ENCODE measurements at places on chromosomes 1 and 21.

DNA sequence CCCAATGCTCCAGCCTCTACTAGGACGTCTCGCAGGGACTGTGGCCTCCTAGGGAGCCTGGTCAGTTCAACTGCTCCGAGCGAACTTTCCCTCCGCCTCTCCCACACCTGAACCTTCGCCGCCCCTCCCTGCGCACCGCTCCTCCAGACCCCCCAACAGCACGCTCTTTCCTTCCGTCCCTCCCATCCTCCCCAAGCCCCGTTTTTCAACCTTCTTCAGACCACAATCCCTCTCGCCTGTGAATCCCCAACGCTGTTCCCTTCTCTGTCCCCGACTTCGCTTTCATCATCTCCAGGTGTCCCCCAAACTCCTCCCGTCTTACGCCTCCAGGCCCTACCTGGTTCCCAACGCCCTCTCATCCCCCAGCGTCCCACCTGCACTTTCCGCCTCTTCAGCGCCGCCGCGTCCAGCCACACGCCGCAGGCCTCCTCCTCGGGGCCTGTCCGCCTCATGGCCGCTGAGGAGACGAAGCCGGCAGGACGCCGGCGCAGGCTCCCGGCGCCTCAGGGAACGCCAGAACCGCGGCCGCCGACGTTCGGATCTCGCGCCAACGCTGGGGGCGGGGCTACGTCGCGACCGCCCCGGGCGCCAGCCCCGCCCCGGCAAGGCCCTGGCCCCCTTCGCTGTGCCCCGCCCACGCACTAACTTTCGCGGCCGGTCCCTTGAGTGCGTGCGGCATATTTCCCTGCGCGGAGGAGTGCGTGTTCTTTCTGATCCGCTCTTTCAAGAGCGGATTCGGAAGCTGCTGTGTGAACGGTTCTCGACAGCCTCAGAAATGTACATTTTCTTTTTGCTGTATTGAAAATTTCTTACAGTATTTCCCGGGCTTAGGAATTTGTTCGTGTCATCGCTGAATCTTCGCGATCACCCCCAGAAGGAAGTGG is at the start of gene AUNIP:
Gene AUNIP, minus strand, starts transcription at position 552 of the 884 bp plus-strand sequence. Its CDS starts 100 bp downstream, at position 452.
- peak; percentile 85 for DNase-seq

GRCh38 chr1:147409886-147410285 is 131.4 kb upstream of the BCL9 start:
- DNase-seq = no peak

DNA sequence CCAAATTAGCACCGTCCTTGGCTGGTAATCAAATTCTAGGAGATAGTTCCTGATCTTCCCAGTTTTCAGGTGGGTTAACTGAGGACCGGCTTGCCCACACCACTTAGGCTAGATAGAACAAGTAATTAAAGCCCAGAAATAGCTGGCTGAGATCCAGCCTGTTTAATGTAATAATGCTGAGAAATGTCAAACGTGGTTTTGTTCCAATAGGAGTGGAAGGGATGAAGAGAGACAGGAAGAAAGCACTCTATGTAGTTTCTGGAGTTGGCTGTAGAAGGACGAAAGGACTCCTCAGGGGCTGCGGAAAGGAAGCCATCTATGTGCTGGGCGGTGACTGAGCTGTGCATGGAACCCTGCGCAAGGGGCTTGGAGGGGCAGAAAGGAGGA is 18.6 kb downstream of the NAV1 start:
- no peak for DNase-seq

DNA sequence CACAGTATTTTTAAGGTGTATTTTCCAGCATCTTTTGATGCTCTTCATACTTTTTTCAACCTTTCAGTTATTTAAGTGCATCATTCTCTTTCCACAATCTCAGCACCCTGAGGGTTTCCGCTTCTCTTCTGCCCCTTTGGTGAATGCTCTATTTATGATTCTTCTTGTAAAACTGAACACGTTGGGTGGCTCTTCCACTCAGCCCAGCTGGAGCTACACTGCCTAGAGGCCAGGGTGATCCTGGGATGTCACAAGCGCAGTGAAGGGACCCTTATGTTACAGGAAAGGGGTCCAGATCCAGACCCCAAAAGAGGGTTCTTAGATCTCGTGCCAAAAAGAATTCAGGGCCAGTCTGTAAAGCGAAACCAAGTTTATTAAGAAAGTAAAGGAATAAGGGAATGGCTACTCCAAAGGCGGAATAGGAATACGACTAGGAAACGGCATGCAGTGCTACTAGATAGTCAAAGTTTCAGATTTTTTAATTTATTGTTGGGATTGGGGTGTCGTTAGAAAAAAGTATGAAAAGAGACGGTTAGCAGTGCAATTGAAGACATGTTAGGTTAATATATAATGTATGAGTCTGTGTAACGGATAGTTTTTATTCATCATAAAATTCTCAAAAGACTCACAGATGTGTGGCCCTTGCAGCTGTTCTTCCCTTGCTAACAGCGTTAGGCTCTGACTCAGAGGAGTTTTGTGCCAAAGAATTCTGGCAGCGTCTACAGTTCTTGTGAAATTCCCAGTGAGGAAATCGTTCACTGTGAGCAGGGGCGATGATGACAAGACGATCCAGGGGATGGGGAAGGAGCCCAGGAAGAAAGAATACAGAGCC is 14.4 kb upstream of the ERVH48-1 start:
- no peak for DNase-seq

DNA sequence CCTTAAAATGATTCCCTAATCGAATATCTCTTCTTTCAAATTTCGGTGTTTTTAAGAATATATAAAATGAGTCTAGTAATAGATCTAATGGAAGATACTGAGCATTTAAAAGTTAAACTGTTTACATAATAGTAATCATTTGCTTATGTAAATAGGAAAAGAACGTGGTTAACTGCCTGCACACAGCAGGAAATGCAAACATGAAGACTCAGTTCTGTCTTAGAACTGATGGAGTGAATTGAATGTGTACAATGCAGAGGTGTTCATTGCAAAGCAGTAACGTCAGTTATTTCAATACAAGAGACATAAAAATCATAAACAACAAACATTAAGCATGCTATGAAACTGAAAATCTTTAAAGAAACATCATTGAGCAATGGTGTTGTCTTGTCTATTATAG is 359.4 kb upstream of the ADAMTS5 start:
- DNase-seq = no peak

- DNase-seq = no peak
Observed at GRCh38 chr1:92747735-92748134, 37.2 kb downstream of the EVI5 start.

- no peak for DNase-seq
Observed at GRCh38 chr1:39680751-39681150, 8.8 kb upstream of the NT5C1A start.

- no peak for DNase-seq
Observed at GRCh38 chr1:242447689-242448088, 76.8 kb downstream of the PLD5 start.

- no peak for DNase-seq
Observed at GRCh38 chr1:52654063-52654462, 21.1 kb downstream of the SHISAL2A start.

DNA sequence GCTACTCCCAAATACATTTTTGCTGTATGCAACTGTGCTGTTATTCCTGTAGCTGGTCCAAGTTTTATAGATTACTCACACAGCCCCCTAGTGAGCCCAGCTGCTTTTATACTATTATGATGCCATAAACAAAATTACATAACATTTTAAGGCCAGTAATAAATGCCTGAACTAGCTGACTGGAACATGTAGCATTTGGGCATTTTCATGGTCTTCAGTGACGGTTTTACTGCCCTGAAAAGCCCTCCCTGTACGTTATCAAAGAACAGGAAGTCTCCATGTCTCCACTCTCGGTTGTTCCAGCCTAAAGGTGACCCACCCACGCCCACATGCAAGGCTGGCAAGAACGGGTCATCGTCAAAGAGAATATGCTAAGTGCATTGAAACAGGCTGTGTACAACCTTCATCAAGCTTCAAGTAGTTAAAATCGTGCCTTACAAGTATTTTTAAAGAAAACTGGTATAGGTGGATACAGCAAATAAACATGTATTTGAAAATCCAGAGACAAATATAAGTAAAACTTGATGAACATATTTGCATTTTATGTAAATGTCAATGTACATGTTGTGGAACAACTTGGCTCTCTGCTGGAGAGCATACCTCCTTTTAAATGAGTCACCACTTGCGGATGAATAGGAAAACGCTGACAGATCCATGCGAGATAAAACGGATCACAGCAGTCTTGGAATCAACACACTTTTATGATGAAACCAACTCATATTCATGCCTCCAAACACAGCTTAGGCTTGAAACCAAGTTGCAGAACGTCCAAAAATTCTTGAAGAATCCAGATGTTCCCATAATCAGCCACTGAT is 520.5 kb downstream of the SMYD3 start:
- DNase-seq = no peak

GRCh38 chr1:20507248-20507563 is 745 bp downstream of the MUL1 start:
- DNase-seq = no peak

GRCh38 chr1:221693087-221693486 is 48.8 kb downstream of the DUSP10 start:
- DNase-seq = no peak

DNA sequence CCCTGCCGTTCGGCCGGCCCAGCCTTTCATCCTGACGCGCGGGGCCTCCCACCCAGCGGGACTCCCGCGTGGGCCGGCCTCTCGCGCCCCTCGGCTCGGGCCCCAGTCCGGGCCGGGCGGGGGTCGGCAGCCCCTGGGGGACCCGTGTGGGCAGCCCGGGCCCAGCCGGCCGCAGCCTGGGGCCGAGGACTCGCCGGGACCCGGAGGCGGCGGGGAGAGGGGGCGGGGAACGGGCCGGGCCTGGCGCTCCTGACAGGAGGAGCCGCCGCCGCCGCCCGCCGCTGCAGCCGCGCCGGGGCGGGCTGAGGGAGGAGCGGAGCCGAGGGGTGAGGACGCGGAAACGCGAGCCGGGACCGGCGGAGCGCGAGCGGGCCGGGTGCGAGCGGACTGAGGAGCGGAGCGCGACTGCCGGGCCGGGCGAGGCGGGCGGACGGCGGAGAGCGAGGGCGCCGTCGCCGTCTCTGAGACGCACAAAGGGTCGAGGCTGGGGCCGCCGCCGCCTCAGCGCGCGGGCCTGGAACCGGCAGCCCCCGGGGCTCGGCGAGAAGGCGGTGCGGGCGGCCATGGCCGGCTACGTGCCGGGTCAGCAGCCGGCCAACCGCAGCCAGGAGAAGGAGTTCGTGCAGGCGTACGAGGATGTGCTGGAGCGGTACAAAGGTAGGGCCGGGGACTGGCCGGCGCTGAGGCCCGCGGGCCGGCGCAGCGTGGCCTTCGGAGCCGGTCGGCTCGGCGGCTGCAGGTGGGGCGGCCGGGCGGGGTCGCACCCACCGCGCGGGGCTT is 79.1 kb downstream of the NDUFS5 start:
- peak; percentile 42 for DNase-seq

DNA sequence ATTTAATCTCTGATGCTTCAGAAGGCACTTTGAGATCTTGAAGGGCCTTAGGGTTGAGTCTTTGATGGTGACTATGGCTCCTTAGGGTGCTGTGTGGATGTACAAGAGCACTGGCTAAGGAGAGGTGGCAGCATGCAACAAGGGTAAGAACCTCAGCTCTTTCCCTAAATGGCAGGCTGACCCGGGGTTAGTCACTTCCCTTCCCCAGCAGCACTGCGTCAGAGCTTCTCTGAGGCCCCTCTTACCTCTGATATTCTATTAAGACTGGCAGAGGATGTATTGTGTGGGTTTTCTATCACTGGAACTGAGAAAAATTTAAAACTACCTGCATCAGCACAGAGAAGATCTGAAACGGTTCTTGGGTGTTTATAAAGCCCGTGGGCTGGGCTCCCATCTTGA is 11.8 kb downstream of the C1orf116 start:
- no peak for DNase-seq

GRCh38 chr1:54464031-54464476 is 57.9 kb upstream of the SSBP3 start:
- no peak for DNase-seq

GRCh38 chr1:165898837-165899236 is 71.4 kb downstream of the UCK2 start:
- DNase-seq = no peak

- DNase-seq = no peak
Observed at GRCh38 chr21:42508371-42508770, 5.3 kb upstream of the SLC37A1 start.

All from activated CD8-positive, alpha-beta memory T cell treated with anti-CD3 and anti-CD28 coated beads for 1 hour (primary cell).